ENCODE measurements at places on chromosomes 2 and 18.
A peak's percentile ranks its signal among the peaks of the same experiment; 100 is the strongest.

GRCh38 chr2:71706121-71706520, 252.8 kb downstream of the DYSF start:
- DNase-seq = no peak

DNA sequence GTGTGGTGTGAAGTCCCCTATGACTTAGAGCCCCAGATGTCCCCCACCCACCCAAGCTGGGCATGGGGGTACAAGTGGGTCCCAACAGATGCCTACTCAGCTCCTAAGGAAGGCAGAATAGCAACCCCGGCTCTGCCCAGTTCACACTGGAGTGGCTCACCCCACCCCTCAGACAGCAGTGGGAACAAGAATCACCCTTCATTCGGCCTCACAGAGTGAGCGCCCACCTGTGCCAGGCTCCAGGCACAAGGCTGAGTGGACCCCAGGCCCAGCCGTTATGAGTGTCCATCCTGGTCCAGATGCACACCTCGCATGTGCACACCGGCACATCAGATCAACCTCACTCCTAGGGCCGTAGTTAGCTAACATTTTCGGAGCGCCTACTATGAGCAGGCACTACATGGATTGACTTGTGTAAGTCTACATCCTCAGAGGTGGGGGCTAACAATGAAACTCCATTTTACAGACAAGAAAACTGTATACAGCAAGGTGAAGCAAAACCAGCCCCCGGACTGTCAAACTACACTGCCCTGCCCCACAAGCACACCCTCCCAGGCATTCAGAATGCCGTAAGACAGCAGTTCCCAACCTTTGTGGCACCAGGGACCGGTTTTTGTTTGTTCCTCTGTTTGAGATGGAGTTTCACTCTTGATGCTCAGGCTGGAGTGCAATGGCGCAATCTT, 2.8 kb upstream of the ASTL start:
- DNase-seq = no peak

DNA sequence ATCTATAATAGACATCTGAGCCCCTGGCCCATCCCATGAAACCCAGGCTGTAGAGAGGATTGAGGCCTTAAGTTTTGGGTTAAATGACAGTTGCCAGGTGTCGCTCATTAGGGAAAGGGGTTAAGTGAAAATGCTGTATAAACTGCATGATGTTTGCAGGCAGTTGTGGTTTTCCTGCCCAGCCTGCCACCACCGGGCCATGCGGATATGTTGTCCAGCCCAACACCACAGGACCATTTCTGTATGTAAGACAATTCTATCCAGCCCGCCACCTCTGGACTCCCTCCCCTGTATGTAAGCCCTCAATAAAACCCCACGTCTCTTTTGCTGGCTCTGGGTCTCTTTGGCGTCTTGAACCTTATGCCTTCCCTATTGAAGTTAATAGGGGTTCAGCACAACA, 110.7 kb downstream of the XRCC5 start:
- DNase-seq = no peak

DNA sequence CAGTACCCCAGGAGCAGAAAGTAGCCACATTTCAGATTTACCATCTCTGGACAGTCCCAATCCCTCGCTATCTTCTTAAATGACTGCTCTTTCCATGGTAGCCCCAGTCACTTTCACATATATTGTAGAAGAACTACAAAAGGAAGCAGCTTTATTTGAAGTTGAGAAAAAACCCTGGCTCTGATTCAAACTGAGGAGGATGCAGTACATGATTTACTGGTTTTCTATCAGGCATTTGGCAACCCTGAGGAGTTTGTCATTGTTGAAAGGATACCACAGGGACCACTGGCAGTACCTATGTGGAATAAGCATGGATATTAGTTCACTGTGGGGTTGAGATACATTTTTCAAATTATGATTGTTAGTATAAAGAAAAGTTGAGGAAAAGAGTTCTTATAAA, 640.9 kb upstream of the SETBP1 start:
- DNase-seq = no peak

DNA sequence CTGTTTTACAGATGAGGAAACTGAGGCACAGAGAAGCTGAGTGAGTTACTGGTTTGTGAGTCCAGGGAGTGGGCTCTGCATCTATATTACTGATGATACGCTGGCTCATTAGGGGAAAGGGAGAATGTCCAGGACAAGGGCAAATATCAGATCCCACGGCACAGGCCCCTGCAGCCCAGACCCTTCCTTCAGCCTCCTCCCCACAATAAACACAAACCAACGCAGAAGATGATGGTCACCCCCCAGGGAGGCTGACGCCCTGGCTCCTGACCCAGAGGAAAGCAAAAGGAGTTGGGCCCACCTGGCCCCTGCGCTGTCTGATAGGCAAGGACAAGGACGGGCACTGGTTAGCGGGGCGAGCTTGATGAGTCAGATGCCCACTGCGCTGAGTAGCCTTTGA, 47.7 kb upstream of the ZBTB7C start:
- no peak for DNase-seq

DNA sequence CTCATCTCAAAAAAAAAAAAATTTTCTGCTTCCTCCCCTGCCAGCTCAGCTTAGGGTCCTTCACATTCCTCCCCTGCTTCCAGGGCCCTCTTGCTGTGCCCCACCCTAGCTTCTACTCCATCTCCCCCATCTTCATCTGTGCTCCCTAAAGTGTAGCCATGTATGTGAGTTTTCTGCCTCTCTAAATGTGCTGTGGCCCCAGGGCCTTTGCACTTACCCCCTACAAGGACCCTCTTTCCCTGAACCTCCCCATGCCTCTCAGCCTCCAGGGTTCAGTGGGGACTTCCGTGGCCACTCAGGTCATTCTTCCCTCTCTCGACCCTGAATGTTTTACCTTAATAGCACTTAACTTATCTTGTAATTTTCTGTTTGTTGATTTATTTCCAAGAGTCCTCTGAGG, 6.2 kb upstream of the ARHGEF4 start:
- no peak for DNase-seq

GRCh38 chr2:95061601-95062183, 36.2 kb downstream of the MAL start:
- DNase-seq = no peak

- DNase-seq = no peak
These were observed 5.9 kb upstream of the NCKAP5 start for GRCh38 chr2:133574186-133574585.

DNA sequence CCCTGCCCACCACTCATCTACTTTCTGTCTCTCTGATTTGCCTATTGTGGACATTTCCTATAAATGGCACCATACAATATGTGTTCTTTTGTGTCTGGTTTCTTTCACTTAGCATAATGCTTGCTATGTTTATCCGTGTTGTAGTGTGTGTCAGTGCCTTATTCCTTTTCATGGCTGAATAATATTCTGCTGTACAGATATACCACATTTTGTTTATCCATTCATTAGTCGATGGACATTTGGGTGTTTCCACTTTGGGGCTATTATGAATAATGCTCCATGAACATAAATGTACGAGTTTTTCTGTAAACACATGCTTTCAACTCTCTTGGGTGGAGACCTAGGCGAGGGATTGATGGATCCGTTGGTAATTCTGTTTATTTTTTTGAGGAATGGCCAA, 15.6 kb downstream of the ARL4C start:
- no peak for DNase-seq

- DNase-seq = no peak
These were observed 96.3 kb upstream of the FZD7 start for GRCh38 chr2:201937343-201937742.

- DNase-seq = no peak
These were observed 357.7 kb upstream of the SYT4 start for GRCh38 chr18:43634994-43635393.

- no peak for DNase-seq
These were observed 14.2 kb downstream of the SIGLEC15 start for GRCh38 chr18:45839414-45840395.

GRCh38 chr2:143615562-143615961, 486.3 kb downstream of the ARHGAP15 start:
- no peak for DNase-seq

DNA sequence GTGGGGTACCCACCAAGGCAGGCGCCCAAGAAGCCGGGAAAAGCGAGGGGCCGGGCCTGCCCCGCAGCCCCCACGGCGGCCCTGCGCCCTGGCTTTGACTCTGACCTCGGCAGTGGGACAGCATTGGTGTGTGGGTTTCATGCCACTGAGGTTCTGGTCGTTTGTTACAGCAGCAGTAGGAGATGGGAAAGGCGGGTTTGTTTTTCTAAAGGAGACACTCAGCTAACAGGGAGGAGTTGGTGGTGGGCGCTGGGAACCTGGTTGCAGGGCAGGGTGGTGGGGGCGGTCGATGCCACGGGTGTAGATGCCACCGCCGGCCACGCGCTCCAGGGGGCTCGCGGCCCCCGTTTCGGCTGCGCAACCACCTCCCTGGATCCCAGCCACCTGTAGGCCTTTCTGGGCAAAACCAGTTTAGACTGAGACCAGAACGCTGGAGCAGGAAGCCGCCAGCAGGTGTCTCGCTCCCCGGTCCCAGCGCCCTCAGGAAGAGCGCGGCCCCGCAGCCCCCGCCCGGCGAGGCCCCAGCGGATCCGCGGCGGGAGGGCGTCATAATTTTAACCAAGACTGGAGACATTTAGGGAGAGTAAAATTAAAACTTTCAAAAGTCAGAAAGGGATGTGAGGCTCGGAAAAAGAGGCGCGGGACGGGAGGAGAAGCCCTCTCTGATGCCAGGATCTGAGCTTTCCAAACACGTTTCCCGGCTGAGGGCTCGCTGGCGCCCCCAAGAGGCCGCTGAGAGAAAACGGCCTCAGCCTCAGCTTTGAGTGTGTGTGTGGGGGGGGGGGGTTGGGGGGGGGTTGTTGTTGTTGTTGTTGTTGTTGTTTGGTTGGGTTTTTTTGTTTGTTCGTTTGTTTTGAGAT, 17.4 kb downstream of the CIDEA start:
- DNase-seq = peak; percentile 44
